Caco-2 (cell line): ENCODE measurements at places on chromosomes 16 and 17. TPM values are rescaled to one million over a fixed set of nuclear protein-coding genes. Genes with fewer than 3 reads are reported as not detected.

The TOX3 gene
- total RNA-seq, result 3.6 and 6.0 TPM in 2 replicates

The KRT16 gene
- total RNA-seq, result not detected in 2 replicates

The CCDC200 gene
- total RNA-seq, result not detected in 2 replicates

GRCh38 chr16:46937536-46937935, 35.9 kb downstream of the DNAJA2 start:
- no peaks in the 10 kb centered on the region for H3K4me1 ChIP-seq
- no peak overlapping the region for H3K4me3 ChIP-seq
- H3K27ac ChIP-seq, result no peak overlapping the region
- H3K36me3 ChIP-seq, result no peaks in the 10 kb centered on the region
- no peak for DNase-seq
- no peaks in the 10 kb centered on the region for H3K27me3 ChIP-seq

GRCh38 chr16:64679976-64680690, 441.7 kb downstream of the CDH11 start:
- H3K27me3 ChIP-seq, result no peaks in the 10 kb centered on the region
- no peaks in the 10 kb centered on the region for H3K4me1 ChIP-seq
- H3K36me3 ChIP-seq, result no peaks in the 10 kb centered on the region
- no peak overlapping the region for H3K27ac ChIP-seq
- no peak for DNase-seq
